ENCODE measurements at places on chromosomes 5 and 9.

DNA sequence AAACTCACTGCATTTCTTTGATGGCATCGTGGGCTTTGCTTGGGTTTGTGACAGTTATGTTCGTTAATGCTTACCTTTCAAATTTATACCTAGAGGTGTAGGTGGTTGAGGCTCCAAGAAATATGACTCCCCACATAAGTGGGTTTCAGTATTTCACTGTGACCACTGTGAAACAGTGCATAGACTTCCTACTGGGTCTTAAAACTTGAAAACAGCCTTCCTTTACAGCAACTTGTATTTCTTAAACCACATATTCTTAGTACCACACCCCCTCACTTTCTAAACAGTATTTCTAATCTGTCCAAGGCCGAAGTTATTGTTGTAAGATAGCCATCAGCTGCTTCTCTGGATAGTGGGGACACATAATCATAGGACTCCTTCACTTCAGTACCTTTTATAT, 48.3 kb downstream of the TMEFF1 start:
- DNase-seq, result no peak

DNA sequence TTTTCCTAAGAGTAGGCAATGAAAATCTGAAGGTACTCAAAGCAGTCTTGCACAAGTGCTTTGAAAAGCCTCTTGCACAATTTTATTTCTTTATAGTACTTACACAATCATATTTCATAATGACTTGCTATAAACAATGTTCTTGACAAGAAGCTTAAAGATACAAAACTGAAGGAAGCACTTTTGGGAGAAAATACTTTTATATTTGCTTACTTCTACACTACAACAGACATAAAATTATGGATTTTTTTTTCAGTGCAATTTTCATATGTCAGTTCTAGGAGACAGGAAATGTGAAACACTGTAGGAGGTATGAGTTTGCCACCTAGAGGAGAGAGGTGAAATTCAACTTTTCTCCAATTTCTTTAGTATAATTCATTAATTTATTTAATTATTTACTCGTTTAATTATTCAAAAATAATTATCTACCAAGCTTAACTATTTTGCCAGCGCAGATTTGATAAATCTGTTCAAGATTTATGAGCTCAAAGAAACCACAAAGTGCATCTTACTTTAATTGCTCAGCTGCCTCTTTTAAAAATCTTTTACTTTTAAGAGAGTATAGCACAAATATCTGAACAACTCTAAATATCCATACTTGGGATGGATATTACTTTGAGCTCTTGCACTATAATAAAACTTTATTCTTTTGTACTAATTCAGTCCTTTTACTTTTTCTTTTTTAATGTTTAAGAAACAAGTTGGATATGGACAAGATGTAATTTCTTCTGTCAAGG, 29.0 kb upstream of the CDKN2B start:
- no peak for DNase-seq

DNA sequence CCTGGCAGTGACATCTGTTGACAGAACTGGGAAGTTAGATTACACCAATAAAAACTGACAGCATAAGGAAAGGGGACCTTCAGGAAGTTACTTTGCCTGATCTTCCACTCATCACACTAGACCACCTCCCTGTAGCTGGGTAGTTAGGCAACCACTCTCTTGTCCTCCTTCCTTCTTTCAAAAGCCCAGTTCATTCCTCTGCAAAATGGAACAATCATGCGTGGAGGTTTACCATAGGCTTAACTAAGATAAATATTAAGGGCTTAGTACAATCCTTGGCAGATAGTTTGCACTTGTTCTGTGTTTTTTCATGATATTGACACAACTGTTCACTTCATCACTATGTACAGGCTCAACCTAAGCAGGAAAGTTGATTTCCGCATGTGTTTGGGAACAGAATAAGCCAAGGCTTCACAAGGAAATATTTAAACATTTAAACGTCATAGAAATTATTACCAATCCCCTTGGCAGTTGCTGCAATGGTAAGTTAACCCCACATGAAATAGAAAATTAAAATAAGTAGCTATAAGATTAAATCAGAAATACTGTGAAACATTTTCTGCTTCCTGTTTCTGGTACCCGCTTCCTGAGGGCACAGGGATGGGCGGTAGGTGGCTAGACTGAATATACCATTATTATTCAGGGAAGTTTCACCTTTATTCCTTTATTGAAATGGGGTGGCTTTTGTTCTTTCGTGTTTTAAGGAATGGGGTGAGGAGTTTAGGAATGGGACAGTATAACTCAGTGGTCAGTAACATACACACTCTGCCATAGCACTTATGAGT, 9.9 kb upstream of the PTGER4 start:
- DNase-seq, result no peak

- DNase-seq, result no peak
These were observed 576.2 kb downstream of the MTRR start for GRCh38 chr5:8445139-8445538.
